ENCODE measurements at places on chromosomes 7 and 10.
A peak's percentile ranks its signal among the peaks of the same experiment; 100 is the strongest.

DNA sequence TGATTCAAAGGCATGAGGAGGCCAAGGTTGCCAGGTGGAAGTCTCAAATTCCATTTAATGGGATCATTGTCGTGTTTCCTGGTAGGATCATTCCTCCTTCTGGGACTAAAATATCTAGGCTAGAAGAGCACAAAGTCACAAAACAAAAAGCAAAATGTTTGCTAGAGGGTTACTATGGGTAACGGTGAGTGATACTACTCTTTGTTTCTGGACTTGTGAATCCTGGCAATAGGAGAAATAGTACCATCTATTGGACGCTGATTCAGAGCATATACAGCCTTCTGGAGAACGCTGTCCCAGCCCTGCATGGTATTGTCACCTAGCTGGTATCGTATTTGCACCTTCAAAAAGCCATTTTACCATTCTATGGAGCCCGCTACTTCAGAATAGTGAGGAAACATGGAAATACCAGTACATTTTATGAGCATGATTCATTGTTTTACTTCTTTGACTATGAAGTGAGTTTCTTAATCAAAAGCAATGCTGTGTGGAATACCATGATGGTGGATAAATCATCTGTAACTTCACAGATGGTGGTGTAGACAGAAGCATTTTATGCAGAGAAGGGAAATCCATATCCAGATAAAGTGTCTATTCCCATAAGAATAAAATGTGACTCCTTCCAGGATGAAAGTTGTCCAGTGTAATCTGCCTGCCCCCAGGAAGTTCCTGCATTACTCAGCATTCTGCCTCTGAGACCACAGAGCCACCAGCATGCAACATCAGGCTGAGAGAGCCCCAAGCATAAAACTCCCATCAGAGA is 361.0 kb downstream of the ETV1 start:
- no peak for DNase-seq

DNA sequence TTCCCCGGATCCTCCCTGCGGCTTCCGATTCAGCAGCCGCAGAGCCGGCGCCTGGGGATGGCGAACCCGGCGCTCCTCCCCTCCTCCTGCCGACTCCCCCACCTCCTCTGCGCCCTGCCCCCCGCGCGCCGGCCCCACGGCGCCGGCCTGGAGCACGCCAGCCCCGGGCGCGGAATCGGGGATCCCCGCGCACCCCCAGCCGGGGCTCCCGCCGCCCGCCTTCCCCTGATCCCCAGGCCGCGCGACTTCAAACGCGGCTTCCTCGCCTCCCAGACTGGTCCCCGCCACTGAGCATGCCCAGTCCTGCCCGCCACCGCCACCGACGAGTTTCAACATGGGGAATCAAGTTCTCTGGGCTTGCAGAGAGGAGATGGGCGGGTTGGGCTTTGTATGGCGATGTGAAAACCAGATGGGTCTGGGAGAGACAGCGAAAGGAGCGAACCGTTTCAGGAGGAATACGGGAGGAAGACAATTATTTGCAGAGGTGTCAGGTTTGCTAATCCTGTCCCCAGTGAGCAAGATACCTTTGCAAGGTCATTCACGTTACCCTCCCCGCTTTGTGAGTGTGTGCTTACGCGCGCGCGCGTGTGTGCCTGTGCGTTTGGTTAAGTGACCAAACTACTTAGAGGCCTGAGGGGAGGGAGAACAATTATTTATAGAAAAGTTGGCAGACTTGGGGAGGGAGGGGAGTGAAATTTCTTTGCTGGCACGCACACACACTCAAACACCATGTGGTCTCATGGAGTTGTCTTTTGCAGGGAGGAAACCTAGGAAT is at the start of gene PANK1:
TSS of gene PANK1 (minus strand) at position 276 of the 775 bp plus-strand sequence. CDS start 351 bp downstream, outside the sequence.
- peak; percentile 46 for DNase-seq

GRCh38 chr7:87876040-87876868 is at the start of the genes DBF4 and SLC25A40:
Gene DBF4, plus strand, starts transcription at chr7:87876493. Its CDS starts 240 bp downstream, at chr7:87876733.
Gene SLC25A40, minus strand, starts transcription at chr7:87876360. Its CDS starts 17,633 bp downstream, at chr7:87858727.
- DNase-seq = peak; percentile 87

DNA sequence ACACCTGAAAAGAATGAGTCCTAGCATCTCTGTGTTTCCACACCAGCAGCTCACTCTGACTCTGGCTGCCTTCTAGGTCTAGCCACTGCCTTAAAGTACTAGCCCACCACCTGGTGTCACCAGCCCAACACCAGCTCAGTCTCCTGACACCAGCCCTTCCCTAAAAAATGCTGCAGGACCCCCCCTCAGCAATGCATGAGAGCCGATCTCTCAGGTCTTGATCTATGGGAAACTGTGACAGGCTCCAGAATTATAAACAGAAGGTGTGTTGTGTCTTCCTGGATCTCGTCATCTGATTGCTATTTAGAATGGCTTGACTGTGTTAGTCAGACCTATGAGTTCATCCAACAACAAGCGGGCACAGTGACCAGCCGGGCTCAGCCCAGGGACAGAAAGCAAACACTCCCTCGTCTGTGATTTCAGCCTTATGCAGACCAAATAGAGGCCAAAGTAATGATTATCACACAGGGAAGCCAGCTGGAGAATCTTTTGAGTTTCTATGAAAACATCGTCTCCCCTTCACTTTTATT is 66.6 kb downstream of the CUBN start:
- DNase-seq = no peak

DNA sequence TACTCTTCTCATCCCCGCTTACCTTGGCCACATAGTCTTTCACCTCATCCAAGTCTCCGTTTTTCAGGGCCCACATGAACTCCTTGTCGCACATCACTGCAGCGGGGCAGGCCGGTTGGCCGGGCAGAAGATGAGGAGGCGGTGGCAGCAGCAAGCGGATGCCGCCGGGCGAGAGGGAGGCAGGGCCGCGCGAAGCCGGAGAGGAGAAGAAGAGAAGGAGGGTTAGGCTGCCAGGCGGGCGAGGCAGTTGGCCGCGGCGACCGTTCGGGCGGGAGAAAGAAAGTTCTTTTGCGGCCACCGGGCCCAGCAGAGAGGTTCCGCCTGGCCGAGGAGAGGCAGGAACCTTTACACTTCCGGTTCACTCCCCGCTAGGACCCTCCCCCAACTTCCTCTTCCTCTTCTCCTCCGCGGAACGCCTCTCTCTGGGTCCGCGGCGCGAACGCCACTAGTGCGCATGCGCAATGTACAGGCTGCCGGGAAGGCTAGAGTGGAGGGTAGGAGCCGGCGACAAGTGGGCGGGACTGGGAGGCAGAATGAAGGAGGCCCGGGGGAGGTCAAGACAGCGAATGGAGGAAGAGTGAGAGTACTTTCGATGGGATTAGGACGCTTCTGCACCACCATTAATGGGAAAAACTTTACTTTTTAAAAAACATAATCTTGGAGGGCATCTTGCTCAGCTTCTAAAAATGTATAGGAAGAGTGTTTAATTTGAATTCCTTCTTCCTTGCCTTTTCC is at the start of gene MTPN:
TSS of gene MTPN (minus strand) at position 353 of the 735 bp plus-strand sequence. CDS start at position 94, 259 bp downstream.
- DNase-seq = peak; percentile 98
